ENCODE measurements at places on chromosomes 7 and 10.

- DNase-seq, result peak; percentile 19
Measured at GRCh38 chr7:46681865-46682503, 760.9 kb upstream of the IGFBP3 start.

GRCh38 chr7:101162551-101163278 is 2.7 kb downstream of the VGF start:
- no peak for DNase-seq

- no peak for DNase-seq
Measured at GRCh38 chr7:139043823-139044812, 8.3 kb upstream of the ZC3HAV1L start.

- DNase-seq, result no peak
Measured at GRCh38 chr7:115475761-115476385, 554.0 kb downstream of the MDFIC start.

- DNase-seq, result no peak
Measured at GRCh38 chr10:19200211-19200610, 151.6 kb downstream of the MALRD1 start.

DNA sequence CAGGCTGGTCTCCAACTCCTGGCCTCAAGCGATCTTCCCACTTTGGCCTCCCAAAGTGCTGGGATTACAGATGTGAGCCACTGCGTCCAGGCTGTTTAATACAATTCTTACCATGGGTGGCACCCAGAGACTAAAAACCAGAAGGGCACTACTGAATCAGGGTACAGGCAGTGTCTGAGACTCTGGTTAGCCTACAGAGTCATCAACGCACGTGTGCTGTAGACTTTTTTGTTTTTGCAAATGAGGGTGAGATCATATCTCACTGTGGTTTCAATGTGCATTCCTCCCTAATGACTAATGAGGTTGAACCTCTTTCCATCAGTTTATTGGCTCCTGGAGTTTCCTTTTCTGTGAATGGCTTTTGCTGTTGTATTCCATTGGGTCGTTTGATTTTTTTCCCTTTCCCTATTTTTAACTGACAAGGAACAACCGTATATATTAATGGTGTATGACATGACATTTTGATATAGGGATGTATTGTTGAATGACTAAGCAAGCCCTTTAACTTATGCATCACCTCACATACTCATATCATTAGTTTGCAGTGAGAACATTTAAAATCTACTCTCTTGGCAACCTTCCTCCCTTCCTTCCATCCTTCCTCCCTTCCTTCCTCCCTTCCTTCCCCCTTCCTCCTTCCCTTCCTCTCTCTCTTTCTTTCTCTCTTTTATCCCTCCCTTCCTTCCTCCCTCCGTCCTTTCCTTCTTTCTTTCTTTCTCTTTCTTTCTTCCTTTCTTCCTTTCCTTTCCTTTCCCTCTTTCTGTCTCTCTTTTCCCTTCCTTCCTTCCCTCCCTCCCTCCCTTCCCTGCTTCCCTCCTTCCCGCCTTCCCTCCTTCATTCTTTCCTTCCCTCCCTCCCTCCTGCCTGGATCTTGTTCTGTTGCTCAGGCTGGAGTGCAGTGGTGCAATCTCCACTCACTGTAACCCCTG is 9.3 kb upstream of the TMEM270 start:
- peak; percentile 98 for DNase-seq

DNA sequence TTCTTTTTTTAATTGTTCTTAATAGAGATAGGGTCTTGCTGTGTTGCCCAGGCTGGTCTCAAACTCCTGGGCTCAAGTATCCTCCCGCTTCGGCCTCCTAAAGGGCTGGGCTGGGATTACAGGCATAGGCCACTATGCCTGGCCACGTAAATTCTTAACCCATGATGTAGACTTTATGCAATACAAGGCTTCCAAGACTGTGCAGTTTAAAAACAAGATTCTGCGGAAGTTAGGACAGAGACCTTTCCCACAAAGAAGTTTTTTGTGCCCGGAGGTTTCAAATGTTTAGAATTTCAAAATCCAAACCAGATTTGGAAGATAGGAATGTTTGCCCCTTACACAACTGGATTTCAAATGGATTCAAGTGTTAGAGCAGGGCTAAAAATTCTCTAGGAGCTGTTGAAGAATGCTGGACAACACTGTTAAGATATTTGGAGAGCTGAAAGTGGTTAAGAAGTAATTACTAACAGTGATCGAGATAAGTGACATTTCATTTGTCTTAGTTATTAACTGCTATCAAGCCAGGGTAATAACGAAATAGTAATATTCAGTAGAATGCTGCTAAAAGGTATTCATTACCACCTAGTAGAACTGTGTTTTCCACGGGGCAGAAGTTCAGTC is 7.4 kb downstream of the APBB1IP start:
- DNase-seq, result no peak

All from fibroblast of the aortic adventitia (primary cell).